ENCODE measurements at places on chromosomes 4 and X. TPM values are rescaled to one million over a fixed set of nuclear protein-coding genes. Genes with fewer than 3 reads are reported as not detected.

The SSX4 gene
- total RNA-seq: not detected

The IL2RG gene
- total RNA-seq: 2.6 TPM

The PRKX gene
- 15.3 TPM for total RNA-seq

The DDIT4L gene
- 8.5 TPM for total RNA-seq

The TRIM61 gene
- total RNA-seq: 1.2 TPM

The CYTL1 gene
- 8.9 TPM for total RNA-seq

Measured in skin of body (tissue), 3 donors.